Activated naive CD4-positive, alpha-beta T cell treated with anti-CD3 and anti-CD28 coated beads, Interleukin-2, amount 10 ng/mL, durations not matched to agents 5 hours and 36 hours (primary cell): ENCODE measurements at places on chromosomes 3 and 15. TPM values are rescaled to one million over a fixed set of nuclear protein-coding genes. Genes with fewer than 3 reads are reported as not detected.

MYD88 gene
- total RNA-seq: 61.2 TPM

NUSAP1 gene
- 205 TPM for total RNA-seq

TMEM212 gene
- total RNA-seq: not detected

FSD2 gene
- total RNA-seq: not detected

GOLGA8S gene
- 0.07 TPM for total RNA-seq

ATP13A5 gene
- total RNA-seq: not detected

SUSD5 gene
- total RNA-seq: not detected

DOCK3 gene
- 1.5 TPM for total RNA-seq

GOLGA8G gene
- total RNA-seq: not detected

DZIP1L gene
- total RNA-seq: 0.43 TPM

DNAH12 gene
- 0.08 TPM for total RNA-seq

SETD2 gene
- 45.5 TPM for total RNA-seq

PARL gene
- 40.4 TPM for total RNA-seq

POLQ gene
- 18.7 TPM for total RNA-seq

WDR93 gene
- total RNA-seq: not detected

ACKR2 gene
- total RNA-seq: 0.15 TPM

ZNF80 gene
- 0.12 TPM for total RNA-seq

RTP1 gene
- total RNA-seq: not detected

SLC38A3 gene
- not detected for total RNA-seq

TRH gene
- not detected for total RNA-seq

TMEM108 gene
- not detected for total RNA-seq

NANOGP8 gene
- not detected for total RNA-seq

TRPM1 gene
- not detected for total RNA-seq

GOLGA6L4 gene
- total RNA-seq: 1.1 TPM

GANC gene
- 29.7 TPM for total RNA-seq

ZBBX gene
- total RNA-seq: not detected

ATP8B4 gene
- total RNA-seq: 1.6 TPM

SLC2A2 gene
- total RNA-seq: not detected

NAALADL2 gene
- total RNA-seq: not detected

ZNF501 gene
- total RNA-seq: 2.0 TPM

MED12L gene
- 0.18 TPM for total RNA-seq

CLDN16 gene
- total RNA-seq: not detected

CCR3 gene
- not detected for total RNA-seq

GOLGA6L7 gene
- total RNA-seq: not detected

GPD1L gene
- total RNA-seq: 32.2 TPM

C3orf85 gene
- total RNA-seq: not detected

LIPC gene
- 1.2 TPM for total RNA-seq

RNF13 gene
- 36.7 TPM for total RNA-seq

TMCO5A gene
- total RNA-seq: not detected

P3H2 gene
- total RNA-seq: not detected

DAZL gene
- total RNA-seq: not detected

ITIH3 gene
- not detected for total RNA-seq

HYAL3 gene
- 6.3 TPM for total RNA-seq
